ENCODE measurements at places on chromosomes 1 and 21.
A peak's percentile ranks its signal among the peaks of the same experiment; 100 is the strongest.

- DNase-seq: peak; percentile 41
Observed at GRCh38 chr1:225923381-225923691, 714 bp downstream of the PYCR2 start.

GRCh38 chr21:45443595-45444181 is 38.7 kb downstream of the COL18A1 start:
- DNase-seq: no peak

DNA sequence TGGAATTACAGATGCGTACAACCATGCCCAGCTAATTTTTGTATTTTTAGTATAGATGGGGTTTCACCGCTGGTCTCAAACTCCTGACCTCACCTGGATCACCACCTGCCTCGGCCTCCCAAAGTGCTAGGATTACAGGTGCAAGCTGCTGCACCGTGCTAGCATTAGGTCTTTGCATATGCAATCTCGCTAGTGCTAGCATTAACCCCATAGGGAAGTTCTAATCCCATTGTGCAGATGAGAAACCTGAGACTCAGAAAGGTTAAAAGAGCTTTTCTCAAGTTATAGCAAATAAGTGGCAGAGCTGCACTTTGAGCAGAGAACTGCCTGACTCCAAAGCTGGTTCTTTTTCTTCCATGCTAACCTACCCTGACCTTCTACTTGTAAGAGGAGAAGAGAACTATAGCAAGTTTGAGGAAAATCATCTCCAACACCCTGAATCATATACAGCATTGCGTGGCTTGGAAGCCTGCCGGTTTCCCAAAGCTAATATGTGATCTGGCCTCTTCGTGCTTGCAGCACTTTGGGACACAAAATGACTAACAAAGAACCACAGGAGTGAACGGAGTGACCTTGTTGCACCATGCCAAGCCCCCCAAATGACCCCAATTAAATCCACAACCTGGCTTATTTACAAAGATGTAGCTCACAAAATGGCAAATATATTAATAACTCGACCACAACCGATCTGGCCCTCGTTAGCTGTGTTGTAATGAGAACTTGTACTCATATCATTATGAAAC is 185.1 kb downstream of the TM2D1 start:
- no peak for DNase-seq

DNA sequence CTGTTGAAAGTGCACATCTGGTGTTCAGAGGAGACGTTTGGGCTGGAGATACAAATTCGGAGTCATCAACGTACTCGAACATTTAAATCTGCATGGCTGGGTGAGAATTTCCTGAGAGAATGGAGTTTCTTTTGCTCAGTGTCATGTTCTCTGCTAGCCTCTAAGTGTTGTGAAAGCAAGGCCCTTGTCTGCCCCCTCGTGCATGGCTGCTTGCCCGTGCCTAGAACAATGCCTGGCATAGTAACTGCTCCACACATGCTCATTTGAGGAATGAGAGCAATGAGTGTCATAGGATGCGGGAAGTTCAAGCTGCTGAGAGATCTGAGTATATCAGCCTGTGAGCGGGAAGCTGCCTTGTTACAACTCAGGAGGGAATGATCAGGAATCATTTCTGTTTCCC is 171.1 kb upstream of the CSF3R start:
- DNase-seq: no peak

- no peak for DNase-seq
Observed at GRCh38 chr1:38039331-38040088, 7.1 kb downstream of the POU3F1 start.

DNA sequence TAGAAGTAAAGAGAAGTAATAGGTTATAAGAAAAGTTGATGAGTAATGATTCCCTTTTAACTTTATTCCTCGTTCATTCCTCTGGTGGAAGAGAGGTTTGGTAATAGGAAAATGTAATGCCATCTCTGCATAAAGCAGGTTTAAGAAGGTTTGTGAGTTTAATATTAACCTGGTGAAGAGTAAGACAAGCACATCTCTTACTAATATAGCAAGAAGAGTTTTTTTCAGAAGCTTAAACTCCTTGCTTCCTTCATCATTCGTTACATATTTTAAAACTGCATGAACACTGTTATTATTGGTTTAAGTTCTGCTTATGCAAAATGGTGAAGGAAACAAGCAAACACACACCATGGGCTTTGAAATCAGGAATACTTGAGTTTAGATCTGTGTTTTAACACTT is 9.2 kb upstream of the PLA2G4A start:
- no peak for DNase-seq

- no peak for DNase-seq
Observed at GRCh38 chr1:69475021-69475420, 92.7 kb upstream of the LRRC7 start.

- DNase-seq: no peak
Observed at GRCh38 chr1:204994086-204994862, 48.7 kb upstream of the CNTN2 start.

GRCh38 chr1:181015251-181015615 is 7.4 kb downstream of the STX6 start:
- no peak for DNase-seq

DNA sequence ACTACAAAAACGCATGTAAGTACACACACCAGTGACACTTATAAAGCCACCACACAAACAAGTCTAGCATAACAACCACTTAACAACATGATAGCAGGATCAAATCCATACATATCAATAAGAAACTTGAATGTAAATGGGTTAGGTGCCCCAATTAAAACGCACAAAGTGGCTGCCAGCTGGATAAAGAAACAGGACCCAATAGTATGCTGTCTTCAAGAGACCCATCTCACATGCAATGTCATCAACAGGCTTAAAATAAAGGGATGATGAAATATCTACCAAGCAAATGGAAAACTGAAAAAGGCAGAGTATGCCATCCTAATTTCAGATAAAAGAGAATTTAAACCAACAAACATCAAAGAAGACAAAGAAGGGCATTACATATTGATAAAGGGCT is 109.6 kb downstream of the SLC5A9 start:
- DNase-seq: no peak

DNA sequence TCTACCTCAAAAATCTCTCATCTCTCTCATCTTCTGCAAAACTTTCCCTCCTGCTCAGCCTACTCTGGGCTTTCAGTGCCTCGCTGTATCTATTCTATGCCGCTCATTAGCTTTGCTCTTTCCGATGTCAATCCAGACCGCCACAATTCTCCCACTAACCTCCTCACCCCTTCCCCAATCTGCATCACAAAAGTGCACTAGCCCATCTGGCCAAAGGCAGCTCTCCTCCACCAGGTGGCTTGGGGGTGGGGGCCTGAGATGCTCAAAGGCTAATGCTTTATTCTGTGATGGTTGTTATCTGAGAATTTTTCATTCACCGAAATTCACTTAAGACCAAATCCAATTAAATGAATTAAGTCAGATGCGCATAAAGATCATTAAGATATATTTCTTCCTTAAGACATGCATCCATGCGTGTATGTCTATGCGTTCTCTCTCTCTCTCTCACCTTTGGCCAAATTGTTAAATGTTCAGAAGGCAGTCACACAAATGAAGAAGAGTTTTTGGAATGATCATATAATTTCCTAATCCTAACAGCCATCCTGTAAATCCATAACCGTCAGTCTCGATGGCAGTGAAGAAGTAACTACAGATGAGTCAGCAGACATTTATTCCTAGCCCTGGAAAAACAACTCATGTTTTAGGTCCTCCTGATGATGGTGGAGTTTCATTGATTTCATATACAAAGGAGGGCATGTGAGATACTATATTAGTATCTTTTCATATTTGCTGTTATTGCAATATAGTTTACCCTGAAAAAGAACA is 111.3 kb downstream of the C1orf21 start:
- no peak for DNase-seq

DNA sequence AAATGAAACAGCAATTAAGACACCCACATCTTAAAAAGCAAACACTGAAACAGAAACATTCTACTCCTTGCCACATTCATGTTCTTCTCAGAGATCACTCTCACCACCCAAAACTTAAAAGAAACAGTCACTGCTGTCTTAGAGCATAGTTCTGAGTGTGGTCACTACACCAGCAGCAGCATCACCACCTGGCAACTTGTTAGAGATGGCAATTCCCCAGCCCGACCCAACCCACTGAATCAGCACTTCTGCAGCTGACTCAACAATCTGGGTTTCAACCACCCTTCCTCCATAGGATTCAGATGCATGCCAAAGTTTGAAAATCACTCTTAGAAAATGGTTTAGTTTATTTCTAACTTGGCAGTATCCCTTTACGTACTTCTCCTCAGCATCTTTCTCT is 126.1 kb downstream of the CDC42BPA start:
- DNase-seq: peak; percentile 69

DNA sequence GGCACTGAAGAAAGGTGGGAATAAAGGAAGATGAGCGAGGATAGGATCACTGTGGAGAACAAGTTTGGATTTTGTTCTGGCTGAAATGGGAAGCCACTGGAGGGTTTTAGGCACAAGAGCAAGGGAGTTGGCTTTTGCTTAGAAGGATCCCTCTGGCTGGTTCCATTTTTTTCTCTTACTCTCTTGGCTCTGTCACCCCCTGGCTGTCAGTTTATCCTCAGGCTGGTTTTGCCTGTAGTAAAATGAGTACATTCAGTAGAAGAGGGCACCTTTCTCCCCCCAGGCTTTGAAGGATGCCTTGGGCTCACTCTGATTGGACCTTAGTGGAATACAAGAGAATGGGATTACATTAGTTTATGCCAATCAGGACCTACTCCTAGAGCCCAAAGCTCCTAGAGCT is 17.1 kb downstream of the CACHD1 start:
- no peak for DNase-seq

DNA sequence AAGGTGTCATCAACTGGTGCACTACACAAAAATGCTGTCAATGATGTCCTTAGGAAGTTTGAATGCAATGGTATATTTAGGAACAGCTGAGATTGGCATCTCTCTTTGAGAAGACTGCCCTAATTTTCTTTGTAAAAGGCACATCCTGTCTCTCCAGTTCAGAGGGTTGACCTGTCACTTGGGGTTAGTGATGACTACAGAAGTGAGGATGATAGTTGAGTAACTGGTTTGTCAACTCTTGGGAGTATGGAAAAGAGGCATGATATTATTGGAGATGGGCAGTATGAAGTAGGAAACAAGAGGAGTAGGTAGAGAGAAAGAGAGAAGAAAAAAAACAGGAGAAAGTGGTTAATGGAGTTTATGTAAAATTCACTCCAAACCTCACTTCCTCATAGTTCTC is 40.4 kb upstream of the PIGC start:
- no peak for DNase-seq

- no peak for DNase-seq
Observed at GRCh38 chr1:199163267-199163666, 524.4 kb downstream of the PTPRC start.

- no peak for DNase-seq
Observed at GRCh38 chr1:7315946-7316345, 455.1 kb upstream of the VAMP3 start.

Data from hepatic stellate cell (primary cell).